Activated CD8-positive, alpha-beta memory T cell treated with anti-CD3 and anti-CD28 coated beads for 4 hours (primary cell): ENCODE measurements at places on chromosomes 2 and 18.

GRCh38 chr2:61750624-61751023 is 103.2 kb downstream of the FAM161A start:
- no peak for DNase-seq

DNA sequence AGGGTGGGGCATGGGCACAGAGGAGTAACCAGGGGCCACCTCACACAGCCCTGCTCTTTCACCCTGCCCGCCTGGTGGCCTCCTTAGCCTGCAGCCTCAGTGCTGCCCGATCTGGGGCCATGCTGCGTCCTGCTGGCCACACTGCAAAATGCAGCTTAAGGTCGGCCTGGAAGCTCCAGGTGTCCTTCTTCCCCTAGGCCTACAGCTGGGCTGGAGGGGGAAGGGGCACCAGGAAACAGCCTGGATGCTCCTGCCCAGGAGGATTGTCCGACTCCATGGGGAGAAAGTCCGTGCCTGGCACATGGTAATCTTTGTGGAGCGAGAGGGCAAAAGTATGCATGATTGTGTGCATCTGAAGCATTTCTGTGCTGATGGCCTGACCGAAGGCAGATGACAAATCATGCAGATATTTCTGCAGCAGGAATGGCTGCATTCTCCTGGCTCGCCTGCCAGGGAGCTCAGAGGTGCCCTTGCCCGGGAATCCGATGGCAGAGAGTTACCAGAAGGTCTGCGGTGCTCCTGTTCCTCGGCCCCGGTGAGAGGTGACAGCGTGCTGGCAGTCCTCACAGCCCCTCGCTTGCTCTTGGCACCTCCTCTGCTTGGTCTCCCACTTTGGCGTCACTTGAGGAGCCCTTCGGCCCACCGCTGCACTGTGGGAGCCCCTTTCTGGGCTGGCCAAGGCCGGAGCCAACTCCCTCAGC is 12.8 kb upstream of the ALPP start:
- no peak for DNase-seq

GRCh38 chr18:70338890-70339289 is 50.0 kb downstream of the SOCS6 start:
- no peak for DNase-seq

DNA sequence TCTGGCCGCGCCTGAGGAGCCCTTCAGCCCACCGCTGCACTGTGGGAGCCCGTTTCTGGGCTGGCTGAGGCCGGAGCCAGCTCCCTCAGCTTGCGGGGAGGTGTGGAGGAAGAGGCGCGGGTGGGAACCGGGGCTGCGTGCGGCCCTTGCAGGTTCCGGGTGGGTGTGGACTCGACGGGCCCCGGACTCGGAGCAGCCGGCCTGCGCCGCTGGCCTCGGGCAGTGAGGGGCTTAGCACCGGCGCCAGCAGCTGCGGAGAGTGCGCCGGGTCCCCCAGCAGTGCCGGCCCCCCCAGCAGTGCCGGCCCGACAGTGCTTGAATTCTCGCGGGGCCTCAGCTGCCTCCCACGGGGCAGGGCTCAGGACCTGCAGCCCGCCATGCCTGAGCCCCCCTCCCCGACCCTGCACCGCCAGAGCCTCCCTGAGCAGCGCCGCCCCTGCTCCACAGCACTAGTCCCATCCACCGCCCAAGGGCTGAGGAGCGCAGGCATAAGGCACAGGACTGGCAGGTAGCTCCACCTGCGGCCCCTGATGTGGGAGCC is 534.2 kb downstream of the ZNF804A start:
- no peak for DNase-seq

- DNase-seq, result no peak
These were observed 230.5 kb downstream of the FIGN start for GRCh38 chr2:163505281-163505680.

GRCh38 chr2:151976945-151977353 is 121.9 kb downstream of the CACNB4 start:
- no peak for DNase-seq

DNA sequence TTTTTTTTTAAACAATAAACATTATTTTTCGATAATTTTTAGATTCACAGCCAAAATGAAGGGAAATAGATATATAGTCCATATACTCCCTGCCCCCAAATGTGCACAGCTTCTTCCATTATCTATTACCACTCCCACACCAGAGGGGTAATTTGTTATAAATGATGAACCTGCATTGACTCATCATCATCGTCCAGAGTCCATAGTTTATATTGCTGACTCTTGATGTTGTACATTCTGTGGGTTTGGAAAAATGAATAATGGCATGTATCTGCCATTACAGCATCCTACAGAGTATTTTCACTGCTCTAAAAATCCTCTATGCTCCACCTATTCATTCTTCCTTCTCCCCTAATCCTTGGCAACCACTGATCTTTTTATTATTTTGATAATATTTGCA is 121.5 kb downstream of the LTBP1 start:
- no peak for DNase-seq

DNA sequence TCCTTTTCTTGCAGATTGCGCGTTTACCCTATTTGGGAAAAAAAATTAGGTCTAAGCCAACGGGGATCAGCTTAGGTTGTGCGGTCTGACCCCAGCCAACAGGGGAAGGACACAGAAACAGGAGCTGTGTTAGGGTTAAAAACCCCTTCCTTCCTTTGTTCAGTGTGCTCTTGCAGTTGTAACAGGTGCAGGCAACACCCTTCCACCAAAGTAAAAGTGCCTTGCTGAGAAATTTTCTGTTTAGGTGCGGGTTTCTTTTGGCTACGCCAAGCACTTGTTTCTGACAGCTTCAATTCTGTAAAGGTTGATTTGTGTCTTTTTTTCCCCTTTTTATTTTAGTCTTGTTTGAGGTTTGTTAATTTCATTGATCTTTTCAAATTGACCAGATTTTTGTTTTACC is 92.5 kb downstream of the PTPN4 start:
- DNase-seq, result no peak

GRCh38 chr2:19872302-19872701 is 29.5 kb downstream of the TTC32 start:
- no peak for DNase-seq

- DNase-seq, result no peak
These were observed 110.2 kb downstream of the MDH1 start for GRCh38 chr2:63698786-63699548.
